ENCODE measurements at places on chromosomes 4 and X. TPM values are rescaled to one million over a fixed set of nuclear protein-coding genes. Genes with fewer than 3 reads are reported as not detected.

CXCL8 gene
- 1.8 TPM for total RNA-seq

DNA sequence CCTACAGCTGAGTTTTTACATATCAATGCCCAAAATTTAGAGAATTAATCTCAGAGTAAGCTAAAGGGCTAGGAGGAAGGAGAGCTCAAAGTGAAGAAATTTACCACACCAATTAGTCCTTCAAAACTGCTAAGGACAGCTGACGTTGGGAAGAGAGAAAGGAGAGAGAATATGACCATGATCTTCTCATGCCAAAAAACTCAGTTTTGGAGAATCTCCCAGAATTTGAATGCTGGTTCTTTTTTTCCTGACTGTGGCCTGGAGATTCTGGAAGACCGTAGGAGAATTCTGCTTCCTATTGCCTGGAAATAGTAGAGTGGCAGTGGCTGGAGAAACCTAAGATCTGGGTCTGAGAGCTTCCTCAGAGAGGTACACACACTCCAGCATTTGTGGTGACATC is 834.4 kb upstream of the SLIT2 start:
- no peaks in the 10 kb centered on the region for H3K4me1 ChIP-seq
- no peak overlapping the region for H3K4me3 ChIP-seq
- no peaks in the 10 kb centered on the region for H3K27me3 ChIP-seq
- H3K36me3 ChIP-seq = no peaks in the 10 kb centered on the region

MPP1 gene
- total RNA-seq = 13.1 TPM

PCDH18 gene
- total RNA-seq = 0.17 TPM

DNA sequence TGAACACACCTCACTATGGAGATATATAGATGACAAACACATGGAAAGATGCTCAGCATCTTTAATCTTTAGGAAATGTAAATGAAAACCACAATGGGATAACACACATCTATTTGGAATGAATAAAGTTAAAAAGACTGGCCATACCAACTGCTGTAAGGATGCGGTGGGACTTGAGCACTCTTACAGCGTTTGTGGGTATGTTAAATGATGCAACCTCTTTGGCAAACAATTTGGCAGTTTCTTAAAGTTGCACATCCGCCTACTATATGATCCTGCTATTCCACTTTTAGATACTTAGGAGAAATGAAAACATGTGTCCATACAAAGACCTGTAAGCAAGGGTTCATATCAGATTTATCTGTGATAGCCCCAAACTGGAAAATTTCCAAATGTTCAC is 50.7 kb downstream of the MRPL1 start:
- no peak for DNase-seq
- H3K27me3 ChIP-seq = no peaks in the 10 kb centered on the region
- H3K36me3 ChIP-seq = no peaks in the 10 kb centered on the region
- no peak overlapping the region for H3K27ac ChIP-seq

DNA sequence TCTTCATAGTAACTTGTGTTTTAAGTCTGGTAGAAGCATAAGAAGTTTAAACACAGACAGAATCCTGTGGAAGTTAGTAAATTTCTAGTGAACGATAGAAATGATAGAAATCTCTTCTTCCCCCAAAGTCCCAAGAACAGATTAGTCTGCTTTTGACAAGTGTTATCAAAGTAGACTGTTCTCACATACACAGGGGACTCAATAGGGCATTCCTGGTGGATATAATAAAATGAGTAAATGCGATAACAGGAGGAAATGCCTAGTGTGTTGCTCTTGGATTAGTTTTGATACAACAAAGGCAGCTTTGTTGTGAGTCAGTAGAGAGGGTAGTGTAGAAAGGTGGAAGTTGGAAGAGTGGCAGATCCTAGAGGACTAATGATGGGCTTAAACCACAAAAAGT is 43.5 kb downstream of the CLCN3 start:
- no peak for DNase-seq
- no peak overlapping the region for H3K27ac ChIP-seq
- no peaks in the 10 kb centered on the region for H3K36me3 ChIP-seq
- H3K27me3 ChIP-seq = no peaks in the 10 kb centered on the region
- H3K4me3 ChIP-seq = no peak overlapping the region

GRCh38 chrX:20140420-20140819 is 1.2 kb downstream of the EIF1AX start:
- peaks cover 31% of the 10 kb centered on the region for H3K36me3 ChIP-seq
- peak overlapping the region; percentile 86 for H3K4me3 ChIP-seq
- DNase-seq = no peak
- H3K27ac ChIP-seq = no peak overlapping the region

SSX4B gene
- not detected for total RNA-seq

DNA sequence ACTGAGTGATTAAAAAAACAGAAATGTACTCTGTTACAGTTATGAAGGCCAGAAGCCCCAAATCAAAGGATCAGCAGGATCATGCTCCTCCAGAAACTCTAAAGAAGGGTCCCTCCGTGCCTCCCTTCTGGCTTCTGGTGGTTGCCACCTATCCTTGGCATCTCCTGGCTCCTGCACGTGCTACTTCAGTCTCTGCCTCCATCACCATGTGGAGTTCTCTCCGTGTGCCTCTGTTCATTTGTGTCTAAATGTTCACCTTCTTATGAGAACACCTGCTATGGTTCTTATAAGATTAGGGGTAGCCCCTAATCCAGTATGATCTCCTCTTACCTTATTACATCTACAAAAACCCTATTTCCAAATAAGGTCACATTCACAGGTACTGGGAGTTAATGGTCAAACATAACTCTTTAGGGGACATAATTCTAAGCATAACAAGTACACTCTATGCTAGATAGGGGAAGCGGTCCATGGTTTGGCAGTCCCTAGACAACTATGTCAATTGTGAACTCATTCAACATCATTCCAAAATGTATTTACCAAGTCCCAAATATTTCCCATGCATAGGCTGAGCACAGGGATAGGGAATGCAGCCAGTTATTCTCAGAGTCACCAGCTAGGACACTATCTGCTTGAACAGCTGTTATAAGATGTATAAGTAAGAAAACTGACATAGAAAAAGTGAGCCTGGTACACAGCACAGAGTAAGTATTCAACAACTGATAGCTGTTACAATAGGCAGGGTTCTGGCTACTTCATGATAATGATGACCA is 295.5 kb upstream of the BOD1L1 start:
- no peaks in the 10 kb centered on the region for H3K36me3 ChIP-seq
- H3K27ac ChIP-seq = no peak overlapping the region
- H3K4me3 ChIP-seq = no peak overlapping the region
- DNase-seq = no peak

DNA sequence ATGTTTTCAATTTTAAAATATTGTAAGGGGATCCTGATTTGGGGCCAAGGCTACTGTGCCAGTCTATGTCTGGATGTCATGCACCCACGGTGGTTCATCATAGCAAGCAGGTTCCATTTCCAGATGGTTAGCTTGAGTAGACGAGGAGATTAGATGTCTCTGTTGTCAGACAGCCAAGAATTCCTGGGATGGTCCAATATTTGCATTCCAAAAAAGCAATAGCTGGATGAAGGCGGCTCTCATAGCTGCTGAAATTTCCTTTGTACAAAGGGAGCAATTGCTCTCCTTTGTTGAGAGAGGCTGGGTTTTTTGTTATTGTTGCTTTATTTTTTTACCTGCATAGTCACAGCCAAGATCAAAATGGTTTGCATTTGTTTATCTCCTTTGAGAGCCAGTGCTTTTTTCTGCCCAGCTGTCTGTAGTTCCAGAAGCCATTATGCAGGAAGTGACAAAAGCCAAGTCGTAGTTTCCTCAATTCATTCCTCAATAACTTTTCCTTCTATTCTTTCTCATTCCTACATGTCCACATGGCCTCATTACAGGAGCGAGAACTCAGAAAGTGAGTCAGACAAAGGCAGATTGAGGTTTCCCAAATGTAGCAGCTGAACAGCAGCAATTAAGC is 107.9 kb downstream of the MMRN1 start:
- H3K27me3 ChIP-seq = no peaks in the 10 kb centered on the region
- H3K36me3 ChIP-seq = no peaks in the 10 kb centered on the region
- no peaks in the 10 kb centered on the region for H3K4me1 ChIP-seq
- no peak overlapping the region for H3K27ac ChIP-seq

PNCK gene
- total RNA-seq = 0.84 TPM

GRCh38 chr4:77956917-77957316 is 94.3 kb downstream of the MRPL1 start:
- H3K4me1 ChIP-seq = no peaks in the 10 kb centered on the region
- 0 out of 2 replicates have a peak, but pooled peaks cover 4% of the 10 kb centered on the region for H3K36me3 ChIP-seq
- no peak for DNase-seq
- H3K27ac ChIP-seq = no peak overlapping the region
- no peak overlapping the region for H3K4me3 ChIP-seq
- no peaks in the 10 kb centered on the region for H3K27me3 ChIP-seq

TLL1 gene
- 0.37 TPM for total RNA-seq

DNA sequence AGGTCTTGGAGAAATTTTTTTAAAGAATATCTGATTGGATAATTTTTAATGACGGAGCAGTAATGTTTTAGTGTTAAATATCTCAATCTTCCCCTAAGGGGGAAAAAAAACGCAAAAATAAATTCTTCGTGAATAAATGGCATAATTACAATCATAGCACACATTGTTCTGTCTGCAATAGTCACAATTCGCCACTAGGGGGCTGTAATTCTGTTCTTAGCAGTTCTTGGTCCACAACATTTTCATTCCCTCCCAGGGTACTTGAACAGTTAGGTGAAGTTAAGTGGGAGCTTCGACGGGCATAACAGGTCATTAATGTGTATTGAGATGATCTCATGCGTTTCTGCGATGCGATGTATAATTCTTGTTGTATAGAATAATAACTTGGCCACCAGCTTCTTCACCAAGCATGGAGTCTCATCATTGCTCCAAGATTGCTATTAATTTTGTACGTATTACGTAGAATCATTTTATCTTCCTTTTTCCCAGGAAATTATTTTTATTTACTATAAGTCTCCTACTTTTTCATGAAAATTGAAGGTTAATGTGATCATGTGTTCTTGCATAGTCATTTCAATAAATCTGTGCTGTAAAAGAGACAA is 27.2 kb downstream of the HTR2C start:
- H3K27me3 ChIP-seq = no peaks in the 10 kb centered on the region
- no peak overlapping the region for H3K27ac ChIP-seq
- peak; percentile 34 for DNase-seq
- H3K4me3 ChIP-seq = no peak overlapping the region
- H3K36me3 ChIP-seq = no peaks in the 10 kb centered on the region
- no peaks in the 10 kb centered on the region for H3K4me1 ChIP-seq

DNA sequence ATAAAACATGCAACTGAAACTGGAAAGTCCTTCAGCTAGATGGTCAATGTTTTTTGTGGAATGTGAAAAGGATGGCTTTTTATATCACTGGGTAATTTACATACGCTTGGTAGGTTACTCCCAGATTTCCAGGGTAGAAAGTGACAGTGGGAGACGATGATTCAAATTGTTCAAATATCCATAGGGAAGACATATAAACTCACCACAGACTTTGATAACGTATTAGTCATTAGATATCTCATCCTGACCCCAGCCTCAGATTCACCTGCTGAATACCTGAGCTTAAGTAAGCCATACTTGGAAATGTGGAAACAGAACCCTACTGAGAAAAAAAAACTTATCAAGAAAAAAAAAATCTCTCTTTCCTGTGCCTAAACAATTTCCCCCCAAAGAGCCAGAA is 169.4 kb downstream of the ZNF674 start:
- no peak overlapping the region for H3K4me3 ChIP-seq
- DNase-seq = peak; percentile 16
- H3K27ac ChIP-seq = peak overlapping the region; percentile 89
- no peaks in the 10 kb centered on the region for H3K36me3 ChIP-seq
- H3K27me3 ChIP-seq = no peaks in the 10 kb centered on the region

DNA sequence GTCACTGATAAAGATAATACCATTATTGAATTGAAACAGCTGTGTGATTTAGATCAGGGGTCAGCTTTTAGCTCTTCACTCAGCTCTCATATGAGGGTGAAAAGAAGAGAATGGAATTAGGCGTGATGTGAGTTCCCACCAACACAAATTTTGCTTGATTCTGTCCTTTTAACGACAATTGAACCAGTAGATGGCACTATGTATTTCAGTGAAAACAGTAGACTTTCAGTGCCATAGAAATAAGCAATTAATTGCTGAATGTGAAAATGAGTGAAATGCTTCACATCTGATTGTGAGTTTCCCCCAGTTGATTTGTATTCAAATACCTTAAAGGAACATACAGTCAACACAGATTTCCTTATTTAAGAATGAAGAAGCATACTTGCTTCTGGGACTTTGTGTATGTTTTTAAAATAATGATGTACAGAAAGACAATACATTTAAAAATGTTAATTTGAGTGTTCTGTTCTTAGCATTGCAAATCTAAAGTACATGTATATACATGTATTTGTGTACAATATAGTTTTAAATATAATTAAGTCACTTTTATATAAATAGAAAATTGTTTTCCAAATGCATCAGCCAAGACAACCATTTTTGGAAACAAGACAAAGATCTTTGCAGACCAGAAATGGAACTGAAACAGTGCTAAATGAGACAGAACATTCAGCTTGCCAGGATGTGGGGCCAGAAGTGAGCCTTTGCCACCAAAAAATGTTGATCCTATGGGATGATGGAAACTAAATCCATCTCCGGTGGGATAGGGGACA is 178.8 kb downstream of the SNCA start:
- H3K4me1 ChIP-seq = peaks cover 10% of the 10 kb centered on the region
- no peak overlapping the region for H3K4me3 ChIP-seq
- peak; percentile 28 for DNase-seq
- no peaks in the 10 kb centered on the region for H3K36me3 ChIP-seq

GRCh38 chr4:138758876-138759553 is 256.6 kb upstream of the NOCT start:
- H3K36me3 ChIP-seq = no peaks in the 10 kb centered on the region
- H3K27ac ChIP-seq = no peak overlapping the region
- no peaks in the 10 kb centered on the region for H3K4me1 ChIP-seq
- H3K27me3 ChIP-seq = no peaks in the 10 kb centered on the region
- DNase-seq = no peak
- no peak overlapping the region for H3K4me3 ChIP-seq

GNRHR gene
- total RNA-seq = not detected

GRCh38 chr4:40484346-40485090 is 145.1 kb downstream of the RBM47 start:
- no peak overlapping the region for H3K27ac ChIP-seq
- H3K36me3 ChIP-seq = no peaks in the 10 kb centered on the region
- peaks cover 6% of the 10 kb centered on the region for H3K4me1 ChIP-seq

DNA sequence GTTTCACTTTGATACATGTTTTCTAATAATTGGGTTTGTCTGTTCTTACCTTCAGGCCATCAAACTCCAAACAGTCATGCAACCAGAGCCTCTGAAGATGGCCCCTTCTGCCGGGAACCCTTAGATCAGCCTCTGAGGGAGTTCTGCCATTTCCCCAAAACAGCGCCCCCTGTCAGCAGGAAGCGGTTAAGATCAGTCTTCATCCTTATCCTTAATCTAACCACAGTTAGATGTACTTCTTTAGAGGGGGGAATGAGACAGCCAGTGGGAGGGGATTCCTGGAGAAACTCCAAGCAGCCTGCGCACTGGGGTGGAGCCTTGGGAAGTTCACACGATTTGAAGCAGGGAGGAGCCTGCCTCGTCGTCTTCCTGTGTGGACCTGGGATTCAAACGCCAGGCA is 185.4 kb downstream of the INPP4B start:
- DNase-seq = no peak
- H3K27ac ChIP-seq = no peak overlapping the region
- no peaks in the 10 kb centered on the region for H3K27me3 ChIP-seq
- H3K4me3 ChIP-seq = no peak overlapping the region

GRCh38 chr4:71453531-71453930 is 114.7 kb downstream of the SLC4A4 start:
- no peaks in the 10 kb centered on the region for H3K4me1 ChIP-seq
- no peak overlapping the region for H3K4me3 ChIP-seq
- H3K27me3 ChIP-seq = peaks cover 3% of the 10 kb centered on the region
- DNase-seq = no peak

GRCh38 chr4:185082561-185082960 is 60.5 kb upstream of the SLC25A4 start:
- H3K27me3 ChIP-seq = no peaks in the 10 kb centered on the region
- DNase-seq = no peak
- H3K4me3 ChIP-seq = no peak overlapping the region
- H3K27ac ChIP-seq = no peak overlapping the region
- H3K36me3 ChIP-seq = no peaks in the 10 kb centered on the region

All from HCT116 (cell line).